Caudate nucleus (tissue), 63 donors: ENCODE measurements at places on chromosomes 1 and 21.

- DNase-seq: no peak
Observed at GRCh38 chr21:15826908-15827601, 97.3 kb downstream of the USP25 start.

GRCh38 chr1:236534151-236534651 is 10.4 kb downstream of the LGALS8 start:
- DNase-seq: no peak

DNA sequence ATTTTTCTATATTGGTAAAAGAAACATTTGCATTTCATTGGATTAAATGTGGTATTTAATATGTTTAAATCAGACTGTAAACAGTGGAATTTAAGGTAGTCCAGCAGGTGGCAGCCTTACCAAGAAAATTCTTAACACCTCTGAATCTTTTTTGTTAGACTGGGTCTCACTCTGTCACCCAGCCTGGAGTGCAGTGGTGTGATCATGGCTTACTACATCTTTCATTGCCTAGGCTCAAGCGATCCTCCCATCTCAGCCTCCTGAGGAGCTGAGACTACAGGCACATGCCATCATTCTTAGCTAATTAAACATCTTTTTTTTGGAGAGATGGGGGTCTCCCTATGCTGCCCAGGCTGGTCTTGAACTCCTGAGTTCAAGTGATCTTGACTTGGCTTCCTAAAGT is 98.8 kb downstream of the RABGAP1L start:
- DNase-seq: no peak

DNA sequence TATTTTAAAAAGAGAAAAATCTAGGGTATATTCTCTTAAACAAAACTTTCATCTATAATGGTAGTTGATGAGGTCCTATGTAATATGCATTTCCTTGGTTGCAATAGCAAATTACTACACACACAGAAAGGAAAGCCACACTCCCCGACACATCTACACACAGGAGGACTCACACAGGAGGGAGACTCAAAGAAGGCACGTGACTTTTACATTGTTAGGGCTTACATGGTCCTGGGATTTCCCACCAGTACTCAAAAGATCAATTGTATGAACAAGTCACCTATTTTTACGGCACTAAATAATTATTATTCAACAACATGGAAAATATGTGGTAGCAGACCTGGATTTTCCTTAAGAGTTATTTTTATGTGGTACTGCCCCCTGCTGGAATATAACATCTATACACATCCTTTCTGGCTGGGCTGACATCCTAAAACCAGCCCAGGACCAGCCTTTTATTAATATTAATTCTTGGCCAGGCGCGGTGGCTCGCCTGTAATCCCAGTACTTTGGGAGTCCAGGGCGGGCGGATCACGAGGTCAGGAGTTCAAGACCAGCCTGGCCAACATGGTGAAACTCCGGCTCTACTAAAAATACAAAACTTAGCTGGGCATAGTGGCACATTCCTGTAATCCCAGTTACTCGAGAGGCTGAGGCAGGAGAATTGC is 33.9 kb upstream of the LGALS8 start:
- DNase-seq: no peak

- no peak for DNase-seq
Observed at GRCh38 chr1:8078176-8078671, 52.1 kb upstream of the ERRFI1 start.

- no peak for DNase-seq
Observed at GRCh38 chr1:18608534-18608933, 22.1 kb upstream of the PAX7 start.

GRCh38 chr1:209344156-209344555 is 239.4 kb upstream of the CAMK1G start:
- no peak for DNase-seq

DNA sequence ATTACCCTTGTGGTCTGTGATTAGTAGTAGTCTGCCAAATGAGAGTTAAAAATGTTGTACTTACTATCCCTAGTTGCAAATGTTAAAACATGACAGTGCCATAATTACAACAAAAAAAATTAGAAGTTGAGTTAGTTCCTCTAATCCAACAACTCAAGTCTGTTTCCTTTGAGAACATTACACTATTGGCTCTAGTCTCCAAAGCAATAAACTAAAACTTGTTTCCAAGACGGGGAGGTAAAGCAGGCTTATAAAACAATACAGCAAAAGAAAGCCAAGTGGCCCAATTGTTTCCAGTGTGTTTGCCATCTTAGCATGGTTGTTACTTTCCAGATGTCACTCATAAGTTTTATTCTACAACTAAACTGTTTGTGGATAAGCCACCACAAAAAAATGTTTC is 11.6 kb downstream of the KYAT3 start:
- DNase-seq: no peak

DNA sequence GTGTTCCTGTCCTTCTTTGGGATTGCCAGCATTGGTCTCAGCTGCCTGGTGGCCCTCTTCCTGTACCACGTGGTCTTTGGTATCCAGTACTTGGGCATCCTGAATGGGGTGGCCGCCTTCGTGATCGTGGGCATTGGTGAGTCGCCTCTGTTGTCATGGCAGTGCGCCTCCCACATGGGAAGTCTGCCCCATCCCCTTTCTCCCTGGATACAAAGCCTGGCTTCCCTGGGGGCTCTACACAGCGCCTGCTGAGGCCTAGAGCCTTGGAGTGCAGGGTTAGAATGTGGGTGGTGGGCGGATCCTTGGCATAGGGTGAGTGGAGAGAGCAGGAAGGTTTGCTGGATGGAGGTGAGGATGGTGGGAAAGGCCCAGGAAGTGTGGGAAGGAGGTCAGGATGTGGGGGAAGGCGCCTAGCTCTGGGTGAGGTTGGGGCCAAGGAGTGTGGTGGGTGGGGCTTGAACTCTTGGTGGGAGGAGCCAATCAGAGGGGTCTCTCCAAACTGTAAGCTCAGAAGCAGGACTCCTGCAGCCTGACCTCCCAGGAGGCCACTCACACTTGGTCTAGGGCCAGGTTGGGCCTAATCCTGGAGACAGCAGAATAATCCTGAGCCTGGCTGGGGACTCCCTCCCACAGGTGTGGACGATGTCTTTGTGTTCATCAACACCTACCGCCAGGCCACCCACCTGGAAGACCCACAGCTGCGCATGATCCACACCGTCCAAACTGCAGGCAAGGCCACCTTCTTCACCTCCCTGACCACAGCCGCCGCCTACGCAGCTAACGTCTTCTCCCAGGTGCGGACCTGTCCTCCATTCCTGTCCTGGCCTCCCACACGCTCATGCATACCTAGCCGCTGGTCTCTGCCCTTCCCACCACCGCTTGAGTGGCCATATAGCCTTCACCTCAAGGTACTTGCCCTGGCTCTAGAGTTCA is 36.7 kb downstream of the DISP3 start:
- no peak for DNase-seq
